Neural progenitor cell (in vitro differentiated cells): ENCODE measurements at places on chromosomes 2 and 18. TPM values are rescaled to one million over a fixed set of nuclear protein-coding genes. Genes with fewer than 3 reads are reported as not detected.

DNA sequence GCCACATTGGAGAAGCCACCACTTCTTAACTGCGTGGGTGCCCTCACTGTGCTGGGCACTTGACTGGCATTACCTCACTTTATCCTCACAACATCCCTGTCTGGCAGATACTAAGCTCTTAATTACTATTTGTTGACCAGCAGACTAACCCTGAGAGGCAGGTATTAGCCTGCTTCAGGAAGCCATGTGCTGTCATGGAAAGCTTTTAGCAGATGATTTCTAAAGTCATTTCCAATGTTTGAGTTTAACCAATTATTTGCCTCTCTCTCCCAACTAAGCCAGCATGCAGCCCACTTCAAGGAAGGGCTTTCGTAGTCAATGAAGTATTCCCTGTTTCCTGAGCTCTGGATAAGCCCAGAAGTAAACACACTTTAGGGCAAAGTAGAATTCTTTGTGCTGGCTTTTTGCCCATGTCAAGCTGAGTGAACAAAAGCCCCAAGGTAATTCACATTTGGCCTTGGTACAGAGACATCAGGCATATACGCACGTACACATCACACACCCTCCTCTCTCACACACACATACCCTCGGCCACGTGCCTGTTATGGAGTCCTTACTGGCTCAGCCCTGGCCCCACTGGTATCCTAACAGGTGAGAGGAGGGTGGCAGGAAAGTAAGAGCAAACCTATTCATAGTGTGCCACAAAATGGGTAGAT is 108.6 kb downstream of the C1D start:
- no peak overlapping the region for H3K27ac ChIP-seq
- no peaks in the 10 kb centered on the region for H3K36me3 ChIP-seq
- no peak for DNase-seq
- no peak overlapping the region for H3K4me3 ChIP-seq
- peaks cover 3% of the 10 kb centered on the region for H3K4me1 ChIP-seq

GRCh38 chr2:83388804-83389203 is 1070.3 kb downstream of the SUCLG1 start:
- no peaks in the 10 kb centered on the region for H3K27me3 ChIP-seq
- H3K4me3 ChIP-seq = no peak overlapping the region
- DNase-seq = no peak
- H3K4me1 ChIP-seq = peaks cover 6% of the 10 kb centered on the region

GRCh38 chr2:150174056-150174805 is 313.2 kb downstream of the RND3 start:
- no peaks in the 10 kb centered on the region for H3K27me3 ChIP-seq
- no peak overlapping the region for H3K27ac ChIP-seq
- no peak overlapping the region for H3K4me3 ChIP-seq
- no peak for DNase-seq
- no peaks in the 10 kb centered on the region for H3K36me3 ChIP-seq

GRCh38 chr2:17827316-17827715 is 11.1 kb downstream of the MSGN1 start:
- H3K27ac ChIP-seq = peak overlapping the region; percentile 82
- no peak overlapping the region for H3K4me3 ChIP-seq
- DNase-seq = peak; percentile 86
- H3K4me1 ChIP-seq = peaks cover 24% of the 10 kb centered on the region

GRCh38 chr2:168684921-168685599 is 117.4 kb upstream of the NOSTRIN start:
- H3K4me1 ChIP-seq = peaks cover 26% of the 10 kb centered on the region
- H3K27ac ChIP-seq = no peak overlapping the region
- H3K4me3 ChIP-seq = no peak overlapping the region
- DNase-seq = no peak
- H3K36me3 ChIP-seq = no peaks in the 10 kb centered on the region

- no peak overlapping the region for H3K4me3 ChIP-seq
- H3K36me3 ChIP-seq = no peaks in the 10 kb centered on the region
- peak; percentile 84 for DNase-seq
- peaks cover 51% of the 10 kb centered on the region for H3K4me1 ChIP-seq
- no peaks in the 10 kb centered on the region for H3K27me3 ChIP-seq
Observed at GRCh38 chr2:205733648-205734047, 51.3 kb downstream of the NRP2 start.

DNA sequence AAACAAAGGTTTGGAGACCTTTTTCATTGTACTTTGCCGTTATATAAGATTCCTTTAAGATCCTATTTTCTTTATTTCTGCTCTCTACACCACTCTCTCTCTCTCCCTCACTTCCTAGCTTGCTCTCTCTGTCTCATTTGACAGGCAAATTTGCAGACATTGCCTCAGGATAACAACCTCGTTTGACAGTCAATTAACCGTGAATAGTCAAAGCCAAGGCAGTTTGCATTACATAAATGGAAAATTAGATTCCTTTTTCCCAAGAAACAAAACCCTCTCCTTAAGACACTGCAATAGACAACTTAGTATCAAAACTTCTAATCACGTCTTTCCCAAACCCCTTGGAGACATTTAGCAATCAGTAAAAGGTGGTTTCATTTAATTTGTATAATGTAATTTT is 7.4 kb downstream of the SKOR2 start:
- no peak overlapping the region for H3K4me3 ChIP-seq
- H3K27ac ChIP-seq = no peak overlapping the region
- no peaks in the 10 kb centered on the region for H3K36me3 ChIP-seq

DNA sequence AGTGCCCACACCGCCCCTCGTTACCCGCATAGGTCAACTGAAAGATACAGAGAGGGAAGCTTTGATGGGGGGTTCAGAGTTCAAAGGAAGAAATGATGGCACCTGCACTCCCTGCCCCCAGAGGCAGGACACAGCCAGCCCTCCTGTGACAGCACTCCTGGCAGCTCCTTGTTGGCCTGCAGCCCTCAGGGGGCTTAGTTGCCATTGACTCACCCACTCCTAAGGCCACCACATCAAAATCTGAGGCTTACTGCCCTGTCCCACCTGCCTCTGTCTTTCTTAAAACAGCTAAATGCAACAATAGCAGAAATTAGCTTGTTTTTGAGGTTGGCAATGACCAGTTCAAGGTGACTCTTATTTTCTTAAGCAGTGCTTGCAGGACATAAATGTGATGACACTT is 31.6 kb upstream of the SLC35F6 start:
- H3K4me3 ChIP-seq = no peak overlapping the region
- no peaks in the 10 kb centered on the region for H3K4me1 ChIP-seq
- no peak for DNase-seq

GRCh38 chr18:8982416-8983183 is 119.9 kb upstream of the NDUFV2 start:
- H3K36me3 ChIP-seq = no peaks in the 10 kb centered on the region
- no peak overlapping the region for H3K4me3 ChIP-seq
- H3K27me3 ChIP-seq = no peaks in the 10 kb centered on the region
- DNase-seq = peak; percentile 69
- no peak overlapping the region for H3K27ac ChIP-seq
- H3K4me1 ChIP-seq = peaks cover 36% of the 10 kb centered on the region

GRCh38 chr18:70288171-70288850 is 534 bp upstream of the SOCS6 start:
- no peaks in the 10 kb centered on the region for H3K27me3 ChIP-seq
- DNase-seq = peak; percentile 20
- peak overlapping the region; percentile 77 for H3K4me3 ChIP-seq
- H3K4me1 ChIP-seq = peaks cover 18% of the 10 kb centered on the region

DNA sequence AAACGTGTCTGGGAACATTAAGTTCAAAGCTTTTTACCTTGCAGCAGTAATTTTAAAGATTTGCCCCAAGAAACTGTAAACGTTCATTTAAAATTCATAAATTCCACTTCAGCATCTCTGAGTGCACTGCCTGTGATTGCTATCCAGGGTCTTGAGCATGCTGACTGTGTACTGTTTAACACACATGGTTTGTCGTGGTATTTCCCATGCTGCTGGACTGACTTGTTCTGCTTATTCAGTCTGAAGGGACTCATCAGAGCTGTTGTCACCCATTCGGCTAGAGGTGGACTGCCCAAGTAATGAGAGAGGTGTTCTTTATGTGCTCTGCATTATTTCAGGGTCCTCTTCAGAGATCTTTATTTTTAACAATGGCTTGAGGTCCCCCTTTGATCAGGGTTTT is 53.1 kb downstream of the RHBDD1 start:
- no peak overlapping the region for H3K27ac ChIP-seq
- no peaks in the 10 kb centered on the region for H3K36me3 ChIP-seq
- H3K27me3 ChIP-seq = no peaks in the 10 kb centered on the region
- DNase-seq = no peak
- H3K4me3 ChIP-seq = no peak overlapping the region

DNA sequence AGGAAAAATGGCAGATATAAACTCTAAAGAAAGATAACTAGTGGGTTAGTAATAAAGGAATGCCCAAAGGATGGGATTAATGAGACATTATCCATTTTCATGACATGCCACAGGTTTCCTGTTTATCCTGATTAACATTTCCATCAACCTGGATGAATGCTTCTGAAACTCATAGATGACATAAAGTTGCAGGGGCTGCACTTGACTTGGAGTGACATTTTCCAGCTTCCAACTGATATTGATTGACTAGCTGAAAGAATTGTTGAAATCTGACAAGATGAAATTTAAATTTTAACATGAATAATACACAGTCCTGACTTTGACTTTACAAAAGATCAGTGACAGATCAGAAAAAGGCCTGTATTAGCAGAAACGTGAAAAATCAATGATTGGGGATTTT is 214.2 kb downstream of the DCC start:
- no peak for DNase-seq
- no peaks in the 10 kb centered on the region for H3K4me1 ChIP-seq
- H3K36me3 ChIP-seq = no peaks in the 10 kb centered on the region
- H3K4me3 ChIP-seq = no peak overlapping the region
- H3K27ac ChIP-seq = no peak overlapping the region
- H3K27me3 ChIP-seq = no peaks in the 10 kb centered on the region

DNA sequence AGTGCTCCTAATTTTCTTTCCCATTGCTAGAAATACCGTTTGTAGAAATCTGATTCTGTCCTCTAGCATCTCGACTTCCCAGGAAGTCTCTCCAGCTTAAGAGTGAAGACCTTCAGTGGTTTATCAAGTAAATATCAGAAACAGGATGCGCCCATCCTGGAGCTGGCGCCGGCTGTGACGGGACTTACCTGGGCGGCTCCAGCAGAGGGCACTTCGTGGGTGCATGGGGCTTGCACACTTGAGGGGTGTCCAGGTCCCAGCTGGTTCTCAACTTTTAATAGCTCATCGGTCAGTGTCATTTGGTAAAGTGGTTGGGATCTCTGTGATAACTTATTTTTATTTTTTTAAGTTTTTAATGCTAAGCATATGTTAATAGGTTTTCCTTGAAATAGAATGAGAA is 167.0 kb upstream of the TPO start:
- DNase-seq = no peak
- no peaks in the 10 kb centered on the region for H3K27me3 ChIP-seq
- no peak overlapping the region for H3K4me3 ChIP-seq
- H3K36me3 ChIP-seq = no peaks in the 10 kb centered on the region

GRCh38 chr2:240500561-240501423 is 57.0 kb downstream of the ANKMY1 start:
- no peaks in the 10 kb centered on the region for H3K36me3 ChIP-seq
- H3K27me3 ChIP-seq = no peaks in the 10 kb centered on the region
- H3K4me3 ChIP-seq = no peak overlapping the region
- H3K4me1 ChIP-seq = no peaks in the 10 kb centered on the region

GRCh38 chr2:108786008-108786353 is 590 bp upstream of the CCDC138 start:
- no peak for DNase-seq
- peaks cover 8% of the 10 kb centered on the region for H3K36me3 ChIP-seq
- H3K4me1 ChIP-seq = peaks cover 6% of the 10 kb centered on the region
- peak overlapping the region; percentile 77 for H3K27ac ChIP-seq
- H3K4me3 ChIP-seq = peak overlapping the region; percentile 66
- H3K27me3 ChIP-seq = no peaks in the 10 kb centered on the region

DNA sequence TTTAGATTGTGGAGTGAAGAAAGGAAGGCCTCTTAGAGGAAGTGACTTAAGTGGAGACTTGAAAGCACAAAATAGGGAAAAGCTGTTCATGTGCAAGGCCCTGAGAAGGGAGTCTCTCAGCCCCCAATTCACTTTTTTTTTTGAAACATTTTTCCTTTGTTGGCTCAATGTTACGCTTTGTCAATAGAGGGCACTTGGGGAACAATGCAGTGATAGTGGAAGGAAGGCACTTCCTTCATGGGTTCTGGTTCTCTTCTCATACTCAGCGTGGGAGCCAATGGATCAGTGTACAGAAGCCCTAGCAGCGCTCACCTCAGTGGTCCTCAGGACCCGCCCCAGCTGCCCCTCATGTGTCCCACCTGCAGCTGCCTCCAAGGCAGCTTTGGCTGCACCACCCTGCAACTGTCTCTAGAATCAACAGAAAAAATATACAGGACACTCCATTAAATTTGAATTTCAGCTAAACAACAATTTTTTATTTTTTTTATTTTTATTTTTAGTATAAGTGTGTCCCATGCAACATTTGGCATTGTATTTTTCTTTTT is 8.6 kb upstream of the C2orf42 start:
- H3K4me1 ChIP-seq = no peaks in the 10 kb centered on the region
- H3K27me3 ChIP-seq = no peaks in the 10 kb centered on the region
- H3K27ac ChIP-seq = no peak overlapping the region
- H3K36me3 ChIP-seq = no peaks in the 10 kb centered on the region
- no peak for DNase-seq
- H3K4me3 ChIP-seq = no peak overlapping the region

GRCh38 chr18:47915930-47916329 is 14.5 kb downstream of the SMAD2 start:
- no peak overlapping the region for H3K27ac ChIP-seq
- no peak overlapping the region for H3K4me3 ChIP-seq
- H3K4me1 ChIP-seq = peaks cover 88% of the 10 kb centered on the region
- no peaks in the 10 kb centered on the region for H3K36me3 ChIP-seq
- no peak for DNase-seq
- no peaks in the 10 kb centered on the region for H3K27me3 ChIP-seq

GRCh38 chr2:43005975-43006833 is 213.8 kb upstream of the HAAO start:
- H3K27me3 ChIP-seq = no peaks in the 10 kb centered on the region
- no peak overlapping the region for H3K4me3 ChIP-seq
- no peak overlapping the region for H3K27ac ChIP-seq
- no peak for DNase-seq
- H3K4me1 ChIP-seq = peaks cover 21% of the 10 kb centered on the region
- no peaks in the 10 kb centered on the region for H3K36me3 ChIP-seq

GRCh38 chr18:26307161-26307773 is 81.0 kb downstream of the TAF4B start:
- no peak overlapping the region for H3K27ac ChIP-seq
- H3K4me1 ChIP-seq = peaks cover 7% of the 10 kb centered on the region
- H3K4me3 ChIP-seq = no peak overlapping the region
- peak; percentile 60 for DNase-seq
- no peaks in the 10 kb centered on the region for H3K27me3 ChIP-seq

- no peak overlapping the region for H3K27ac ChIP-seq
- H3K4me1 ChIP-seq = peaks cover 12% of the 10 kb centered on the region
- H3K36me3 ChIP-seq = peaks cover 3% of the 10 kb centered on the region
- no peak for DNase-seq
Observed at GRCh38 chr2:6993229-6993640, 76.0 kb downstream of the RNF144A start.

GRCh38 chr18:69759046-69759445 is 188.6 kb downstream of the CD226 start:
- H3K27me3 ChIP-seq = no peaks in the 10 kb centered on the region
- no peak overlapping the region for H3K27ac ChIP-seq
- no peaks in the 10 kb centered on the region for H3K36me3 ChIP-seq
- peaks cover 10% of the 10 kb centered on the region for H3K4me1 ChIP-seq

- no peaks in the 10 kb centered on the region for H3K27me3 ChIP-seq
- peaks cover 11% of the 10 kb centered on the region for H3K4me1 ChIP-seq
- no peak for DNase-seq
- H3K36me3 ChIP-seq = no peaks in the 10 kb centered on the region
- H3K4me3 ChIP-seq = no peak overlapping the region
Observed at GRCh38 chr18:62494764-62495163, 28.1 kb upstream of the ZCCHC2 start.

Gene NETO1
- 0.71 and 3.2 TPM in 2 replicates for total RNA-seq

Gene REG1B
- total RNA-seq = not detected in 2 replicates

Gene UGT1A5
- not detected in 2 replicates for total RNA-seq

Gene GALNT5
- total RNA-seq = 0.03 TPM in 1 of 2 replicates, not detected in the other

Gene BUB1
- 197 and 266 TPM in 2 replicates for total RNA-seq

Gene OTOS
- total RNA-seq = not detected in 2 replicates

Gene ZNF521
- total RNA-seq = 136 and 148 TPM in 2 replicates

Gene STAT4
- 0.32 and 0.62 TPM in 2 replicates for total RNA-seq
